Effector CD8-positive, alpha-beta T cell (primary cell): ENCODE measurements at places on chromosomes 7 and 10.

DNA sequence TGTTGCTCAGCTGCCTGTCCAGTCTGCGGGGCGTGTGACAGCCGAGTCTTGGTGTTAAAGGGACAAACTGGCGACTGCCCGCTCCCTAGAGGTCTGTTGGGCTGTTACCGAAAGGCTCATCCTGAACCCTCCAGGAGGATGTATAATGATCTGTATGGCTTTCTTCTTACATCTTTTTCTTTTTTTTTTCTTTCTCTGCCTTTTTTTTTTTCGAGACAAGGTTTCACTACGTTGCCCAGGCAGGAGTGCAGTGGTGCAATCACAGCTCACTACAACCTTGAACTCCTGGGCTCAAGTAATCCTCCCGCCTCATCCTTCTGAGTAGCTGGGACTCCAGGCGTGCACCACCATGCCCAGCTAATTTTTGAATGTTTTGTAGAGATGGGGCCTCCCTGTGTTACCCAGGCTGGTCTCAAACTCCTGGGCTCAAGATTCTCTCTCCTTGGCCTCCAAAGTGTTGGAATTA, 857 bp downstream of the INTS15 start:
- no peak for DNase-seq

- DNase-seq: no peak
These were observed 6.5 kb downstream of the SGPL1 start for GRCh38 chr10:70822076-70822820.

DNA sequence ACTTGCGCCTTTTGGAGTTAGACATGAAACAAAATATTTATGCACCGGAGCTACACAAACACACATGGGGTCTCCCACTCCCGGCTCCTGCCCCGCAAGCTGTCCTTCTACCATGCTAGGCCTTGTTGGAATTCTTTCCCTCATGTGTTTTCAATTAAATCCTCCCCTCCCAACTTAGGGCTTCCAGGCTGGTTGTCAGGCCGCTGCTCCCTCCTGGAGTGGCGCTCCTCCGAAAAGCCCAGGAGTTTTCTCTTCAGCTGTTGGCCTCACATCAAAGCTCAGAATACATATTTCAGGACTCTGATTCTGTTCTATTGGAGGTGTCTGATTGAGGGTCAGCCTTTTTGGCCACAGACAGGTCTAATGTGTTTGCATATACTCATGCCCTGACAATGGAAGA, 113.3 kb downstream of the FANK1 start:
- DNase-seq: no peak

GRCh38 chr7:111005445-111005844, 85.5 kb upstream of the LRRN3 start:
- DNase-seq: no peak

DNA sequence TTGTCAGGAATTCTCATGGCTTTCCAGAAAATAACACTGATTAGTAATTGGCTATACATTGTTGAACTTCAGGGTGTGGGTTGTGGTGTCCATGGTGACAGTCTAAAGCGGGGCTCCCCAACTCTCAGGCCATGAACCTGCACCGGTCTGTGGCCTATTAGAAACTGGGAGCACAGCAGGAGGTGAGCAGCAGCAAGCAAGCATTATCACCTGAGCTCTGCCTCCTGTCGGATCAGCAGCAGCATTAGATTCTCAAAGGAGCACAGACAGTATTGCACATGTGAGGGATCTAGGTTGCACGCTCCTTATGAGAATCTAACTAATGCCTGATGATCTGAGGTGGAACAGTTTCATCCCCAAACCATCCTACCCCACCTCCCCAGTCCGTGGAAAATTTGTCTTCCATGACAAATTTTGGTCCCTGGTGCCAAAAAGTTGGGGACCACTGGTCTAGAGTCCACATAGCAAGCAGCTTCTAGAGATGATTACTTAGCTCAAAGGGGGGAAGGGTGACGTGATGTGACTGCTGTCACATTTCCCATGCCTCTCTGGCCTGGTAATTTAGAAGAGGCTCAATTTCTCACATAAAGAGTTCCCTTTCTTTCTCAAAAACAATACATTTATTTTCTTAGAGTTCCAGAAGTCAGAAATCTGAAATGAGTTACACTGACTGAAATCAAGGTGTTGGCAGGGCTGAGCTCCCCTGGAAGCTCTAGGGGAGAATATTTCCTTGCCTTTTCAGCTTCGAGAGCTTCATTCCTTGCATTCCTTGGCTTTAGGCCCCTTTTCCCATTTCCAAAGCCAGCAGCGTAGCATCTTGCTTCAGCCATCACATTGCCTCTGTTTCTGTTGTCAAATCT, 17.6 kb upstream of the FAM221A start:
- DNase-seq: no peak

GRCh38 chr7:47474937-47475879, 106.7 kb downstream of the TNS3 start:
- DNase-seq: no peak

- no peak for DNase-seq
These were observed 20.0 kb downstream of the COPG2 start for GRCh38 chr7:130648580-130648979.

DNA sequence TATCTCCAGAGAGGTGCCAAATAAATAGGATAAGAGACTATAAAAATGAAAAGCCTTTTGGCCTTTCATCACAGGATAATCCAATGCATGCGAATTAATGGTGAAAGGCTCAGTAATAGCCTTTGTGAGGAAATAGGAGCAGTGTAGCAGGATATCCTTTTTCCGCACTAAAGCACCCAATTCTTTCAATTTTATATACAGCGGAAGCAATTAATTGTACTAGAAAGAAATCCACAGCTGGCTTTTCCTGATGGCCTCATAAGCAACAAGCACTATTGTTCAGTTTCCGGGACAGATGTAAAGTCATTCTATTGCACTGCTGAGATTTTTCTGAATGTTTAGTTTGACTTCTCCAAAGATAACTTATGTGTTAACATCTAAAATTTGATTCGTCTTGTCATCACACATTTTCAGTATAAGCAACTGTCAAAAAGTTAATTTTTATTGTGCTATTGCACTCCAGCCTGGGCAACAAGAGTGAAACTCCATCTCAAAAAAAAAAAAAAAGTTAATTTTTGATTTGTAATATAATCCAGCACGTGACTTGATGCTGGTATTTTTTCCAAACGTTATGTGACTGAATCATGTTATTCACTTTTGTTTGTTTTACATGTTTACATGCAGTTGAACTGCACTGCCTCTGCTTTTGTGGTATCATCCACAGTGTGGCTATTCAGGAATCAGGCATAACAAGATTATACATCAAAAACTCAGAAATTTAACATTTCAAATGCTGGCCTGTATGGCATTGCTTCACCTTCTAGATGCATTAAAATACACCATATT, 8.4 kb upstream of the BMPR1A start:
- DNase-seq: no peak

GRCh38 chr7:88927-89231, 103.5 kb upstream of the FAM20C start:
- DNase-seq: no peak

DNA sequence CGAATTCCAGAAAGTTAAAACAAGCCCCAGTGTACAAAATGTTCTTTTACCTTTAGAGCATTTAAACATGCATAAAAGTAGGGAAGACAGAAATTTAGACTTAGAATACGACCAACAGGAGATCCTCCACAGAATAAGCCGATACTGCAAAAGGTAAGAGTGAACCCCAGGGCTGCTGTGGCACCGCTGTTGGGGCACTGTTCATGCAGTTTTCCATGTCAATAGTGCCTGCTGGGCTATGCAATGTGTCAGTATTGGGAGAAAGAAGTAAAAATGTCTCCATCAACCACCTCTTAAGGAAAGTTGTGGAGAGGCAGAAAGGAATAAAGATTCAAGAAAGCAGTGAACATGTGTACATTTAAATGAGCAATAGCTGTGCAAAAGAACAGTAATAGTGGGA, 326.5 kb upstream of the SEMA3C start:
- DNase-seq: no peak

DNA sequence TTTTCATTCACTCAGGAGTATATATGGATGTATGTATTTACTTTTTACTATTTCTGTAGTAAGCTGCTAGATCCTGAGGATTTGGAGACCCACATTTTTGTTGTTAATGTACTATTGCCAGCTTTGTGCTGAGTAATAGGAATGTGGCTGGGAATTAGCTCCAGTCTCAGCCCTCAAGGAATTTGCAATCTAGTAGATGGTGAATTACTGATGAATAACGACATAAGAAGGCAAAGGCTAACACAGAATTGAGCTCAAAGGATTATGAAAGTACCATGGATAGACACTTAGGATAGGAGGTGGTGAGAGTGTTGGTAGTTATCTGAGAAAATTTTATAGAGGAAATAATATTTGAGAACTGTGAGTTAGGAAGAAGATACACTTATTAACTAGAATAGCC, 19.9 kb downstream of the CASD1 start:
- no peak for DNase-seq

GRCh38 chr7:82105463-82105862, 335.6 kb upstream of the HGF start:
- DNase-seq: no peak

DNA sequence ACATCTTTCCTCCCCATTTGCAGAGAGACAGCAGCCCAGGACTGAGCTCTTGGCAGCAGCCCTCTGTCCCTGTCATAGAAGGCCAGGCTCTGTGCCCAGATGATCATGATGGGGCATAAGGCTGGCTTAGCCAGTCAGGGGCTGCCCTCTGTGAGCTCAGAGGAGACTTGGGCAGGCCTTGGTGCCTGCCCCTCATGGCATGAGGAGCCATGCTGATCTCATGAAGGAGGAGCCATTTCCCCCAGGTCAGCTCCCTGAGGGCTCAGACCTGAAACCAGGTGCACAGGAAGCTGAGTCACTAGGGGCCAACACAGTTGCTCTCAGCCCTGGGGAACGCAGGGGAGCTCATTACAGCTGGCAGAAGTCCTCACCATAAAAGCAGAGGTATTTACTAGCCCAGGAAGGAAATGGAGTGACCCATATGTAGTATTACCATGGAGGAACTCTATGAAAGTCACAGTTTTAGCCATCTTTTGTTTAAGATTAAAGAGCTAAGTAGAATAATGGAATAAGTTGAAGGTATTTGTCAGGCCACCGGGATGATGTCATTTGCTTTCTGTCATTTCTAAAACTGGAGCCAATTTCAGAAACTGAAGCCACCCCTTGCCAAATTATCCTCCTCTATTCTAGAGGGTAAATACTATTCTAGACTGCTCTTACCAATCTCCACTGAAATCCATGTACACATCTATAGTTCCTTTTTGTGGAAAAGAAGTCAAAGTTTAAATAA, 362.4 kb upstream of the ZNF32 start:
- no peak for DNase-seq

DNA sequence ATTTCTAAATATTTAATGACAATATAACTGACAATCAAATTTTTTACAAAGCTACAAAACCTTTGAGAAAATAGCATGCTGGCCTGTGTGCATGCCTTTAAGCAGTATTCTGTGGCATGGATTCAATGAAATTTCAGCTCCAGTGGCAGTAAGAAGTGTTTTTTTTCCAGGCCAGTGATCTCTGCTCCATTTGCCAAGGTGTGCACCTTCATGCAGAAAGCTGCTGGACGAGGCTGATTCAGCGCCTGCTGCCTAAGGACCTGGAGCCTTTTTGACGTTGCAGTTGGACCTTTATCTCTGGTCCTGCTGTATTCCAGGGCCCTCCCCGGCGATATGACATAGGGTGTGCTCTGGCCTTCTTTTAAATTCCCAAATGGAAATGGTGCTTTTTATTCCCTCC, 26.6 kb downstream of the VWC2 start:
- DNase-seq: no peak

DNA sequence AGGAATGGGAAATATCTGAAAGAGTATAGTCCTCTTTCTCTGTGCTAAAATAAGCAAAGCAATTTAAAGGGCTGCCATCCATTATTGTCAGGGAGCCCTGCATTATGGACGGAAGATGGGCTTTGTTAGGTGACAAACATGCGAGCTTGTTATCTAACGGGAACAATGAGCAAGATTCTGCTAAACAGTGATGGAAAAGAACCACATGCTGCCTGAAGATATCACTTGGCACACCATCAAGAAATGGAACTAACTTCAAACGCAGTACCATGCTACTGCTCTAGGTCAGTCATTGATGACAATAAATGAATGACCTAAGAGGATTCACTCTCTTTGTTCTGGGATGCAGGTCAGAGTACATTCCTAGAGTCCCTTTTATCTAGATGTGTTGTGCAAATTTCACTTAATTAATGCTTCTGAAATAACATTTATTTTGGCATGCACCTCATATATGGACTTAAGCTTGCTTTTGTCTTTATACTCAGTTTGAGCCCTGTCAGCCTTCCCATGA, 175.7 kb upstream of the PTN start:
- no peak for DNase-seq

- no peak for DNase-seq
These were observed 18.0 kb downstream of the SLC25A13 start for GRCh38 chr7:96303686-96304443.

GRCh38 chr7:107591421-107591820, 11.4 kb downstream of the BCAP29 start:
- DNase-seq: no peak

GRCh38 chr10:81502677-81503359, 372.2 kb upstream of the NRG3 start:
- DNase-seq: no peak

DNA sequence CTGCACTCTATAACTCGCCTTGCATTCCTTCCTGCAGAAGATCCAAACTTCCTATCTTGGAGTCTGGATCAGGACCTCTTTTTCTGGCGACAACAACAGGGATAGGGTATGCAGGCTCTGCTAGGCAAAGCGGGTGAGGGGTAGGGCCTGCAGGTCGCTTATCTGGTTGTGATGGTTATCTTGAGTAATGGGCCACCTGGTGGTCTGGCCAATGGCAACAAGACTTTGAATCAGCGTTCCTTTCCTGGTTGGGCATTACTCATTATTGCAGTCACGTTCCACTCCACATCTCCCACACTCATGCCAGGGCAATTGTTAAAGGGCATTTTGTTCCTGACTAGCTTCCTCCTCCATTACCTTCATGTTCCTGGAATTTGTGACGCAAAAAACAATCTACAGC, 48.4 kb upstream of the PLXDC2 start:
- DNase-seq: no peak

DNA sequence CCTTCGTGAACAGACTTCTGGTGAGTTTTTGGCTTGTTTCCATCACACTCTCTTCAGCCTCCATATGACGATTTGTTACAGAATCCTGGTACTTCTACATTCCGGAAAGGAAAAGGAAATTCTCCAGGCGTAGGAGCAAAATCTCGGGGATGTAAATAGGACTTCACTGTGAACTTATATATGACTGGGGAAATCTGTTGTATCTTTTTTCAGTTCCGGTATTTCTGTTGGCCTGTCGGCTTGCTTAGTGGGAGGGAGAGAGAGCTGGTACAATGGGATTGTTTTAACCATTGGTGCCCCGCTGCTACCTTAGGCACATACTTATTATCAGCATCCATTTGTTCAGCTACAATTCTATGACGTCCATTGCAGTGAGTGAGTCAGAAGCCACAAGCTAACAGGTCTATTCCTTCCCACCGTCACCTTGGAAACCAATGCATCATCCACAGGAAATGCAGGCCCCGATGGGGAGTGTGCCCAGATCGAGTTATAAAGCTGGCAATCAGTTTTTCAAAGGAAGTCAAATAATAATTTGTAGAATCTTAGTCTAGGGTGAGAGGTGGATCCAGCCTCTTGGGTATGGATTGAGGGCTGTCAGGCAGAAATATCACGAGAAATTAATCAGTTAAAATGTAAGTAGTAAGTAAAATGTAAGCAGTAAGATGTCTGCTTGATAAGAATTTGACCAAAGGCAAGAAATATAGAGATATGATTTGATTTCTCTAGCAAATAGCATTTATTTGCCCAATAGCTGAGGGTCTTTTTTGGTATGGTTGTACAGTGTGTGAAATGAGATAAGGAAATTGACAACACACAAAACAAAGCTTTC, 92.0 kb upstream of the MKLN1 start:
- peak; percentile 12 for DNase-seq

- no peak for DNase-seq
These were observed 37.9 kb downstream of the ADAM12 start for GRCh38 chr10:126350216-126350992.
